Fibroblast of the conjunctiva (primary cell): ENCODE measurements at places on chromosomes 7 and 10.

- no peak for DNase-seq
These were observed 12.8 kb downstream of the C7orf57 start for GRCh38 chr7:48048113-48048512.

DNA sequence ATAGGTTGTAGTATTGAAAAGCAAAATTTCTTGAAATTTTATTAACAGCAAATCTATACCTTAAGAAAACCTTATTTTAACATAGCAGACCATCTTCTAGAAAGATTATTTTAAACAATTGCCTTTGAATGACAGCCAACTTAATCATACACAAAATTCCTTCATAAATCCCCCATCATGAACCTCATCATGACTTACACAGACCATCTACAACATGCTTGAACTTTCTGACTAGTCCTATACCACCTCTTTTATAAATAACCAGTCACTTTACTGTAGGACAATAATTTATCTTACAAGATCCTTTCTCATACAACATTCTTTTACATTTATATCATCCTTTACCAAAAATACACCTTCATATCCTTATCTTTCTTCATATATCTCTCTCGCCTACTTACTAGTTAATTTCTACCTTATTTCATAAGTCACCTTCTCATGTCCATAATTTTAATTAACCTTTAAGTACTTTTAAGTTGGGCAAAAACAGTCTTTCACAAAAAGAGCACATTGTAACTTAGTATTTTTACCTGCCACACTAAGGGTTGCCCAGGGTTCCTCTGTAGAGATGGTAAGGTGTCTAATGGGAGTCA lies 16.6 kb upstream of the PTN start:
- no peak for DNase-seq

GRCh38 chr10:9885761-9886160 lies 1131.9 kb upstream of the CELF2 start:
- no peak for DNase-seq

DNA sequence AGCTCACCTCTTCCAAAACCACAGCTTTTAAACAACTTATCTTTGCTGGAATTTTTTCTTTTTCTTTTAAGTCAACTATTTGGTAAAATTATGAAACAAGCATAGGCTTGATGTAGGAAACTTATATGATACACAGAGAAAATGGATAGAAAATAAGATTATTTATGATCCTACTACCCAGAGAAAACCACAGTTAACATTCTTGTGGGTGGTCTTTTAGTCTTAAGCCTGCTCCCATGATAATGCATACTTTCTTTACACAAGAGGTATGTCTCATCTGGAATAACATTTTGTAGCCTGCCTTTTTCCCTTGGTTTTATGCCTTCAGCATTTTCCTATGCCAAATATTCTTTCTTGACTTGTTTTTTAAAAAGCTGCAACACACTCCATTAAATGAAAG lies 21.4 kb downstream of the PLPP4 start:
- DNase-seq: no peak

GRCh38 chr10:15439341-15439842 lies 68.3 kb upstream of the FAM171A1 start:
- no peak for DNase-seq

- DNase-seq: no peak
These were observed 17.6 kb upstream of the FAM221A start for GRCh38 chr7:23662124-23662983.

- DNase-seq: no peak
These were observed 28.7 kb downstream of the ARMH3 start for GRCh38 chr10:102027261-102027660.

GRCh38 chr10:26157734-26158133 lies 58.8 kb upstream of the GAD2 start:
- DNase-seq: no peak

DNA sequence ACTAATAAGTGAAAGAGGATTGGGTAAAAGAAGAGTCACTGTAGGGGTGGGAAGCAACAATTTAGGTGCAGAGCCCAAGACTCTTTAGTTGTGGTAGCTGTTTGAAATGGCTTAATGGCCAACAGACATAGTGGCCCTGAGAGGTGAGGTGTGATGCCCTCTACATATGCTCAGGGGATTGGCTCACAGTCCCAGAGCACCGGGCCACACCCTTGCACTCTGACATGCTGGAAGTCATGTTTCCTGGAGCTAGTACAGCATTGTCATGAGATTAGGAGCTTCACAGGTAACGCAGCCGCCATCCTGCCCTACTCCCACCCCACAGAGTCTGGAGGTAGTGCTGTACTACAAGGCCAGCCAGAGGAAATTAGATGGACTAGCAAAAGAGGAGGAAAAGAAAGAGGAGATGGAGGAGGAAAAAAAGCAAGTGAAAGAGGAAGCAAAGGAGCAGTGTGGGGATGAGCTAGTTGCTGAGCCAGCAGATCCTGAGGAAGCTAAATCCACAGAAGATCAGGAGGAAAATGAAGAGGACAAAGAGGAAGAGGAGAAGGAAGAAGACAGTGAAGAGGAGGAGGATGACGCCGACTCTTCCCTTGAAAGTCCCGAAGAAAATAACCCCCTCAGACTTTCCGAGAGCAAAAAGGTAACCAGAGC lies 14.8 kb upstream of the FLNC start:
- no peak for DNase-seq

GRCh38 chr10:24505759-24506158 lies 217.9 kb downstream of the ARHGAP21 start:
- DNase-seq: no peak

- DNase-seq: no peak
These were observed 93.5 kb upstream of the DIP2C start for GRCh38 chr10:782751-783648.

GRCh38 chr10:94363251-94363565 lies 469 bp upstream of the NOC3L start:
- DNase-seq: no peak

DNA sequence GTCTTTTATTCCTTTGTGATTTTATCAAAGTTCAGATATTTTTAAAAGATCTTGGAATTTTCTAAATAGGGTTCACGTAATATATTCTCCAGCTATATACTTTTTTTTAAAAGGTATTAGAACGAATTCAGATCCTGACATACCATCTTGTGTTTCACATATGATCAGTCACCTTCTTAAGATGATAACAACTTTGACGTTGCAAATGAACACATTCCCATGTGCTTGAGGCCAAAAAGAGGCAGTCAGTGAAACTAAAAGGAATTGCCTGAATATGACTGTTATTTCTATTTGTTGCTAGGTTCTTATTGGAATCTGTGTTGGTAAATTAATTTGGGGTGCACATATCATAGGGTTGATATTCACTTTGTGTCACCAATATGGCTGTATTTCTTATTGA lies 310.1 kb downstream of the MDFIC start:
- DNase-seq: no peak

DNA sequence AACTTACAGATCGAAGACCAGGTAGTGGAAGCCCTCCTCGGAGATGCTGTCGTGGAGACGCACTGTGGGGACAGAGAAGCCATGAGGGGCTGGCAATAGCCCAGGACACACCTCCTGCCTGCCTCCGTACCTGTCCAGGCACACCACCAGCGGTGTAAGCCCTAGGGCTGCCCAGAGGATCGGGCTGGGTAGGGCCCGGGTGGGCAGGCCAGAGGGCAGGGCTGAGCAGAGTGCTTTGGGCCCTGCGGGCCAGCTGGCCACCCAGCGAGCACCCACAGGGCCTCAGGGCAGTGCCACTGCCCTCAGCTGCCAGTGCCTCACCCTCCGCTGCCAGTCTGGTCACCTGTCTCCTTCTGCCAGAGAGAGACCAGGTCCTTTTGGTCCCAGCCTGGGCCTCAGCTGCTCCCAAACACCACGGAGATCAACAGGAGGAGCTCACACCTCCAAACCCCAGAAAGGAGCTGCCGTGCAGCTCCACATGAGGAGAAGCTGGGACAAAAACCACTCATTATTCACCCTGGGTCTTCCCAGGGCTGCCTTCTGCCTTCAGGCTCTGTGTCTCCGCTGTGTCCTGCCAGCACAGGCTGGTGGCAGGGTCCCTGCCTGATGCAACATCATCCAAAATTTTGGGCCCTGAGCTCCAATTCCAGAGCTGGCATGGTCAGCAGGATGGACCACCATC lies 58.2 kb downstream of the YKT6 start:
- DNase-seq: no peak

- no peak for DNase-seq
These were observed 39.8 kb downstream of the RCC1L start for GRCh38 chr7:75033826-75034225.

DNA sequence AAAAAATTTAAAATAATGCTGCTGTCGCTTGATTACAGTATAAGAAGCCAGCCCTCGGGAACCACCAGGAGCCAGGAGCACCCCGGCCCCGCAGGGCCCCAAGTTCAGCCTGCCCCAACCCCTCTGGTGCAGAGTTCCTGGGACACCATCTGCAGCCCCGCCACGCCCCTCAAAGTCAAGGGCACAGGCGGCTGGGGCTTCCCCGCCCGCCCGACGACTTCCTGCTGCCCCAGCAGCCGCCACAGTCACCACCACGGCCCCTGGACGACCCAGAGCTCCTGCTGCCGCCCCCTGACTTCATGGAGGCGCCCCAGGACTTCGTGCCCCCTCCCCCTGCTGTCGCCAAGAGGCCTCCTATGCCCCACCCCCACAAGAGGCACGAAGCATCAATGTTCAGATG lies 103.6 kb upstream of the PDSS1 start:
- no peak for DNase-seq

- no peak for DNase-seq
These were observed 39.4 kb downstream of the FBXW4 start for GRCh38 chr10:101655570-101655969.

DNA sequence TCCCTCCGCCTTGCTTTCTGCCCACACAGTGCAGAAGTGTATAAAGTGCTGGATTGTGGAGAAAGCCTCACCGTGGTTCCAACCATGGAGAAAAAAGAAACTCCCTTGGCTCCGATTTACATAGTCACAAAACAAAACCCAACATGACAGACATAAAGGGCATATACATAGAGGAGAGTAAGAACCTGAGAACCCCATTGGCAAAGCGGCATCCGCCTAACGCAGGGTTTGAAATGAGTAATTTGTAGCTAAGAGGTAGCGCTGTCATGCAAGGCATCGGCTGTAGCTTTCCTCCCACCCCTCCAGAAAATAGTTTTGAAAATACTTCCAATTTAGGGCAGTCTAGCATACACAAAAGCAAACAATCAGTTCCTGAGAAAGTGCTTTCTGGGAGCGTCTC lies 126.0 kb upstream of the NRBF2 start:
- DNase-seq: no peak

DNA sequence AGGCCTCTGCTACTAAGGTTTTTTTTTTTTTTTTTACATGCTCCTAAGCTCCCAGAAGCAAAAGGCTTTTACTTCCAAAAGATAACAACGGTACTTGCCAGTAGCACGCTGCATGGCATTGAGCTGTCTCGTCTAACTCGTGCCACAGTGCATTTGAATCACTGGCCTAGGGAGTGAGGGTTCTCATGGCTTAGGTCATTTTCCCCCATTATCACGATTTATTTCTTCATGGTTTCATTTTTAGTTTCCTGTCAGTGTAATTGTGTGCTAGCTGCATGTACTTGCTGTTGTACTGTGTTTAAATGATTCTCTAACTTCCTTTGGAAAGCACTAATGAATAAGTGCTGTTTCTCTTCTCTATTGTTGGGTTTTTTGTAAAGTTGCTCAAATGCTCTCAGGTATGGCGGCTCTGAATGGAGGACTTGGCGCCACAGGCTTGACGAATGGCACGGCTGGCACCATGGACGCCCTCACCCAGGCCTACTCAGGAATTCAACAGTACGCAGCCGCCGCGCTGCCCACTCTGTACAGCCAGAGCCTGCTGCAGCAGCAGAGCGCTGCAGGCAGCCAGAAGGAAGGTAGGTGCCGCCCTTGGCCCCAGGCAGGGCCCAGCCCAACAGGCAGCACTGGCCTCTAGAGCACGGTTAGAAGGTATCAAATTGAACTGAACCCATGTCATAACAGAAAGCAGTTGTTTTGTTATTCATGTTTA lies 290.5 kb downstream of the USP6NL start:
- DNase-seq: no peak

DNA sequence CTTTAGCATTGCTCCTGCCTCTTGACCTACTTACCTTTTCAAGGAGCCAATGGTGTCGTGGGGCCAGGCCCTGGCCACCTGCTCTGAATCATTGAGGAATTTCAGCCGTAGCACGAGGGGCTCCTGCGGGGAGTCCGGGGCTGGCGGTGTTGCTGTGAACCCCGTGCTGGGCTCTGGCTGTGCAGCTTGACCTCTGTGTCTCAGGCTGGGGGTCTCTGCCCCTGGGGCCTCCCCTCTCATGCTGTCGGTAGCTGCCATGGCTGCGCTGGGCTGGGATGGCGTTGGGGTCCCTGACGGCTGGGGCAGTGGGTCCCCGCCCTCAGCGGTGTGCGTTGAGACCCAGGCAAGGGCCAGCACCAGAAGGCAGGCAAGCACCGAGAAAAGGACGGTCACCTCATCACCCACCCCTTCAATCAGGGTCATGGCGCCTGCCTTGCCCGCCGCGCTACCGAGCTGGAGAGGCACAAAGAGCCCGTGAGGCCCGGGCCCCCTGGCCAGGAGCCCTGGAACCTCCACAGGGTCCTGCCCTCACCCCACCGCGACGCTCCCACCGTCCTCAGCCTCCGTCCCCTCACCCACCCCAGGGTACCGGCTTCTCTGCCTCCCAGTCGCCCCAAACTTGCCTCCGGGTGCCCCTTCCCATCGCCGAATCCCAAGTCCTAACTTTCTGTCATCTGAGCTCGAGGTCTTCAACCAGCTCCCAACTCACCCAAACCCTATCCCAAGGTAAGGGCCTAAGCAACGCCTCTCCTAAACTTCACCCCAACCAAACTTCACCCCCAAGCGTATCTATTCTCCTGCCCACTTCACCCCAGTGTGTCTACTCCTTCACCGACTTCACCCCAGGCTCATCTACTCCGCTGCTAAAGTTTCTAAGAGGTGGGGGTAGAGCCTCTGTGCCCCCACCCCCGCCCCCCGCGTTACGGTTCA lies 887 bp downstream of the TMUB1 start:
- DNase-seq: no peak

DNA sequence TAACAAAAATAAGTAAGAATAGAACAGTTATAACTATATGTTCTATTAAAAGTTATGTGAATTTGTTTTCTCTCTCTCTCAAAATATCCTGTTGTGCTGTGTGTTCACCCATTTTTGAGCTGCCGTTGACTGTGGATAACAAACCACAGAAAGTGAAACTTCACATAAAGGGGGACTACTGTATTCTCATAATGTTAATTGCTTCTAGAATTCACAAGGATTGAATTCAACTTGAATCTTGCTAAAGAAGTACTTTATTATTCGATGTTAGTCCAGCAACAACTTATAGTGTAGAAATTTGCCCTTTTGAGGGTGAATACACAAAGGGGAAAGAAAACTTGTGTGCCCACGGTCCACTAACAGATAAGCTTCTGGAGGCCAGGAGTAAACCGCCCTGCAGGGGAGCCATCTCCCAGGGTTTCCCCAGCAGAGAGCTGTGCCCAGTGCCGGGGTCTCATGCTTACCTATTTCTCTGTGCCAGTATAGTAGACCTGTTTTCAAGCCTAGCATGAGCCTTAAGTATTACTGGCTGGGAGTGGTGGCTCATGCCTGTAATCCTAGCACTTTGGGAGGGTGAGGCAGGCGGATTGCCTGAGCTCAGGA lies 87.1 kb downstream of the KAT6B start:
- no peak for DNase-seq
